ENCODE measurements at places on chromosomes 1 and 21.

DNA sequence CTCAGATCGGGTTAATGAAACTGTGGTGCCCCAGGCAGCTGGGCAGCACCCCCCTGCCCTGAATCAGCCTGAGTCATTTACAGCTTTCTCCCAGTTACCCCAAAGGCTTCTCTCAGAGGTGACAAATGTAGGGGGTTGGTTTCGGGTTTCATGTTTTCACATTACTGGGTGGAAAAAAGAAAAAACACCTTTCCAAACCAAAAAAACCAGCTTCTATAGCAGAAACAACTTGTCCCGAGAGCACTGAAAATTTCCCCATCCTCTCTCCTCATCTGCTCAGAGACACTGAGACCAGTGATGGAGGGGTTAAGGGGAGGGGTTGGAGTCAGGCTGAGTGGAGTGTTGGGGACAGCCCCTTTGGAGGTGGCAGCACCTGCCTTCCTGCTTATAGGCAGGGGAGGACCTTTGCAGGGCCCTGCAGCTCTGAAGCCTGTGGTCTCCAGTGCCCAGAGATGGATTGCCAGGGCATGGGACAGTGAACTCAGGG lies 15.6 kb downstream of the UTP11 start:
- DNase-seq: no peak

DNA sequence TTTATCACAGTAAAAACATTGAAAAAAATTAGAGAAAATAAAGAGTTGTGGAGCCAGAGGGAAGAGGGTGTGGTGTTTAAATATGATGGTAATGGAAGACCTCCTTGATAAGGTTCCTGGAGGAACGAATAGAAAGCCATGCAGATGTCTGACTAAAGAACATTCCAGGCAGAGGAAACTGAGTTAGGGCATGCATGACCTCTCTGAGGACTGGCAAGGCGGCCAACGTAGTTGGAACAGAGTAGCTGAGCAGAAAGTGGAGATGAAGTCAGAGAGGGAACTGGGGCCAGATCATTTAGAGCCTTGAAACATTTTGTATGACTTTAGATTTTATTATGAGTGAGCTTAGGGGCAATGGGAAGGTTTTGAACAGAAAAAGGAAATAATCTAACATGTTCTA lies 377.5 kb downstream of the HLX start:
- no peak for DNase-seq

- no peak for DNase-seq
These were observed 30.7 kb upstream of the IGSF5 start for GRCh38 chr21:39714331-39714730.

- no peak for DNase-seq
These were observed 100.2 kb upstream of the RAB3GAP2 start for GRCh38 chr1:220372451-220372850.

DNA sequence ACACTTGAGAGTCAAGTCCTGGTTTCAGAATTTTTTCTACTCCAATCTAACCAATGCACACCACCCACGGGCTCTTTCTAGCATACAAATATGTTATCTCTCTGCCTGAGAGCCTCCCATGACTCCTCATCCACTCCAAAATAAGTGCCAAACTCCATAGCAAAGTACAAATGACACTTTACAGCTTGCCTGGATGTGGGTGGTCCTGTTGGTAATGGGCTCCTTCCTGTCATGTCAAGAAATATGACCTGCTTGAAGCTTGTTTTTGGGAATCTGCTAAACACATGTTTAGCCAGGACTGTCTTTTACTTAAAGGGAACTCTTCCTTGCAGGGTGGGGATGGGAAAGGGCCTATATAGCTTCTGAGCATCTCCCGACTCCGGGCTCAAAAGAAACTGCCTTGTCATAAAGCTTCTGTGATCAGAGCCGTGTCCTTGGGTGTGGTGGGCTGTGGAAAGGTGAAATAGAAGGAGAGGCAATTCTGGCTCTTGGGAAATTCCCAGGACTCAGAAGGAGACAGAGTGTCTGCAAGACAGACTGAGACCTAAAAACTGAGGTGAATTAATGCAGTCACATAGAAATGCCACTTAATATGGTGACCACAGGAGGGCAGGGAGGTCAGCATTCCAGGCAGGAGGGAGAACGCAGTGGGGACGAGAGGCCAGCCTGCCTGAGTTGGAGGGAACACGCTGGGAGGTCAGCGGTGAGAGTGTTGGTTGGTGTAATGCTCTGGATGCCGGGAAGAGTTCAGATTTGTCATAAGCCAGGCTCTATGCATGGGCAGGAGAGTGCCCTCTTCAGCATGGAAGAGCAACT lies 6.1 kb upstream of the IGFN1 start:
- DNase-seq: peak; percentile 85

DNA sequence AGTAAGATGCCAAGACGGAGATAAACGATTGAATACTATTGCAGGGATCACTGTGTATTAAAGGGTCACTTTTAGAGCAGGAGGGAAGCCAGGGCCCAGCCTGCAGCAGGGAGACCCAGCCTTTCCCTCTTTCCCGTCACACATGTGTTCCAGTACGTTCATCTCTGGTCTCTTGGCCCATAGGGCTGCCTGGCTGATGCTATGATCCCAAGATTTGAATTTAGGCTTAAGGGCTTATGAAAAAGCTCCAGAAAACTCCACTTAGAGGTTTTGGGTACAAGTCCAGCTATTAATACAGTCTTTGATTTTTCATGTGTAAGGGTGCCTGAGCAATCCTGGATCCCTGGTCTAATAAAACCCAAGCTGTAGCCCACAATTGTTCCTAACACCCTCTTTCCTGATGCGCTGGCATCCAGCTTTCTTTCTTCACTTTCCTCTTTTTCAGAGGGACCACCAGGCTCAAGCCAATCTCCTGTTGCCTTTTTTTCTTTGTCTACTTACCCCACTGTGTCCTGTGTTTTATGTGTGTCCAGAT lies 359.6 kb upstream of the USP24 start:
- no peak for DNase-seq

DNA sequence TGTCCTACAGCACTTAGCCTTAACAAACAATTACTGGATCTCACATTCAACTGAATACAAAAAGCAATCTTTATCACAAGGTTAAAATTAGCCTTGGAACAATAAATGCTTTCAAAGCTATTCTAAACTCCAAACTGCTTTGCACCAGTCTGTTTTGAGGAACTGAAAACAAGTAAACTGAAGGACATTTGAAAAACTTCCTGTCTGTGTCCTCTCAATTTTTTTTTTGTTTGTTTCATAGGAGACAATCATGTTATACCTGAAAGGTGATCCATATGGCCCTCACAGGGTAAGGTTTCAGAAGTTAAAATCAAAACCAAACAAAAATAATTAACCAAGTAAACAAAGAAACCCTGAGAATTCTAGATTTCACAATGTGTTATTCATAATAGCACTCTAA lies 459.1 kb downstream of the DPYD start:
- DNase-seq: no peak
